Fibroblast of skin of left quadriceps (primary cell): ENCODE measurements at places on chromosomes 5 and 9.

- no peak for DNase-seq
Measured at GRCh38 chr9:136901516-136902258, 15.4 kb downstream of the TRAF2 start.

DNA sequence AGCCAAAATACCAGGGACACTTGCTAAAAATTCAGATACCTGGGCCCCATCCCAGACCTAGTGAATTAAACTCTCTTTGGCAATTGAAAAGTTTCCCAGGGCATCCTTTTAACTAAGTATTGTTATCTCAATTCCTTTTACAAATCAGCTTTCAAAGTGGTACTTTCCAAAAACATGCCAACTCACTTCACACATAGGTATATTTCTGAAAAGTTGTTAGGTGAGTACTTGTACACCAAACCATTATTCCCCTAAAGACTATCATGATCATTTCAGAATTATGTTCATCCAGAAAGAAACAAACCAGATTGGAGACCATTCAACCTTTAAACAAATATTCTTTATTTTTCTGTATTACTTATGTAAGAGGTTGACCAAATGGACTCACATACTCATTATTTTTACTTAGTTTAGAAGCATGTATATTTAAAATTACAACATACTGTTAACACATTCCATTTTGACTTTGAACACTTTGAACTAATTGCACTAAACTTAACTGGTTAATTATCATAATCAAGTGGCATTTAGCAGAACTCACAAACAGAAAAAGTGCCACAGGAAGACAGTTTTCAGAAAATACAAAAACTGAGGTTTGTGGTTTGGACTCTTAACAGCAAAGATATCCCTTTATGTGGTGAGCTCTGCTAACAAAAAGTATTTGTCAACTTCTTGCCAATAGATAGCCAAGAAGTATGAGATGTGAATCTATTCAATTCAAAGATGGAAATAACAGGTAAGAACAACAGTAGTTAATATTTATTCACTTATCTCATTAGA, 40.7 kb downstream of the KIAA0825 start:
- no peak for DNase-seq

DNA sequence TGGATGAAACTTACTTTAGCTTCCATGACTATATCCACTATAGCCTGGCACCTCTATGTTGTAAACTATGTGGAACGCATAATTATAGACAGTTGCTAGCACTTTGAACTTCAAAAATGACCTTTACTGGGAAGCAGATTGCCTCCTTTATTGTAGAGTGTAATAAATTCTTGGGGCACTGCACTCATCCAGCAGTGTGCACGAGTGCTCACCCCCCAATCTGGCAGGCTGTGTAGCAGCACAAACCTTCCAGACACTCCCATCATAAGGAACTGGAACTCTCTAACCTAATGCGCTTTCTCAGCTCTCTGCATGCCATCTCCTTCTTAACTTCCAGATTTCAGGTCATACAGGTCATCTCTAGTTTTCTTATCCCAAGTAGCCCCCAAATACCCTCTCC, 1.5 kb upstream of the PDE6A start:
- no peak for DNase-seq

DNA sequence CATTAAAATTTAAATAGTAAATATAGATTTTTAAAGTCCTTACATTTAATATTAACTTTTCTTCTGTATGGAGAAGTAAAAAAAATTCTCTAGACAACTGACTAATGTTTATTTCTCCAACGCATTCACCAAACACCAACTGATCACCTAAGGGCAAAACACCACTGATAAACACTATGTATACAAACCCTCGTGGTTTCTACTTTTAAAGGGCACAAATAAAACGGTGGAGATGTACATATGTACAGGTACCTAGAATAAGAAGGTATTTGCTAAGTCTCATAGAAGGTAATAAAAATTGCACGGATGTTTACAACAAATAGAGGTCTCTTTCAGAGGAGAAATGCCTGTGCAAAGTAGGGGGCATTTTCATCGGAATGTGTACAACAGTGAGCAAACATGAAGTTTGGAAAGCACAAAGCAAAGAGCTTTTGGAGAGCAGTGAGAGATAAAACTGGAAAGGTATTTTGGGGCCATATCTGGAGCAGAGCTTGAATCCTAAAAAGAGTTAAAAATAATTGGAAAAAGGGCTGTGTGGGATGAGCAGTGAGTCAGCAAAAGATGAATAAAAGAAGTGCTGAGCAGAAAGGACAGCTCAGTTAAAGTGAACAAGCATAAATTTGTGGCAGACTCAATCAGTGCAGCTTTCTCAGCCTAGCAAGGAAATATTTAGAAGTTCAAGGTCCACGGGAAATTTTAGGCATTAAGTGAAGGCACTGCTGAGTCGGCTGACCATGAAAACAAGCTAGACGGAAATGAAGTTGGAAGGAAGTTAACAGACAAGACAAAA, 160.0 kb downstream of the TMEM161B start:
- DNase-seq = no peak

DNA sequence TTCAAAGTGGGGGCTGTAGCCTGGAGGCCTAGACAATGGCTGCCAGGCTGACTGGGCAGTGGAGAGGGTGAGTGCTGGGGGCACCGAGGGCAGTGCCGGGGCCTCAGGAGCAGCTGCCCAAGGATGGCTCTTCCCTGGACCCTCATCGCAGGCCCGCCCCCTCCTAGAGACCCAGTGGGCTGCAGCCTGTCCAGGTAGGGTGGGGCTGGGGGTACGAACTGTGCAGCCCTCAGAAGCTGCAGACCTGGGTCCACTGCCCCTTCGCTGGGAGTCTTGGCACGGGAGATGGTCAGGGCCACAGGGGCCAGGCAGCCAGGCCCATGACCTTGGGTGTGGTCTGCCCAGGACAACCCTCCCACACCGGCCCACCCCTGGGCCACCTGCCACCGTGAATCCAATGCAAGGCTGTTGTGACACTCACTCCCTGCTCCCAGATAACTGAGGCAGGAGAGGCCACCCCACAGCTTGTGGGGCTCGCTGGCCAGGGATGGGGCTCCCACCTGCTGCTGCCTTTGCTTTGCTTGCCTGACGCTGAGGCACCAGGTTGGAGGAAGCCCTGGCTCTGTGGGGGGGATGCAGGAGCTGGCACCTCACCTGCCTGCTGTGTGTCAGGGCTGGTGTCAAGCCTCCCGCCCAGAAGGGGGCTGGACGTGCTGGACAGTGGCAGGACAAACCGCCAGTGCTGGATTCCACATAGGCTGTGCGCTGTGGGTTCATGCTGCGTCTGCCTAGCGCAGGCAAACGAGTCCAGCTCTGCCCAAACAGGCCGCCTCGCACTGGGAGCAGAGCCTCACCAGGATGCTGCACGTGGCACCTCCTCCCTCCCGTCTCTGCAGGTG, 23.1 kb upstream of the SLC9A3 start:
- no peak for DNase-seq

- no peak for DNase-seq
Measured at GRCh38 chr9:121172726-121173487, 28.8 kb downstream of the RAB14 start.

- DNase-seq = no peak
Measured at GRCh38 chr9:121825031-121825691, 173.7 kb downstream of the DAB2IP start.

GRCh38 chr5:148823871-148824270, 2.5 kb upstream of the ADRB2 start:
- DNase-seq = no peak

DNA sequence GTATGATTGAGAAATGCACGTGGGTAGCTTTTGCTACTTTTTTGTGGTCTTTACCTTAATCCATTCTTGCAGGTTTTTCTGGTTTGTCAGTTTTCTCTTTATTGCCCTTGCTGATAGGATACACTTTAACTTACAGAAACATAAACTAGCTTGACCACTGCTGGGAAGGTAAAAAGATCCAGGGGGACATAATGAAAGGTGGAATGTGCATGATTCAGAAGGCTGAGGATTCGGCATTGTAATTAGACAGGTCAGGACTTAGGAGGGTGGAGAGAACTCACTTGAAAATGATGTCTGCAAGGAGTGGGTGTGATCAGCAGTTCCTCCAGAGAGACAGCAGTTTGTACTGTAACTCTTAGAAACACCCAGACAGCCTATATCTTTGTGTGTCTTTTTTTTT, 19.8 kb upstream of the TXNDC8 start:
- DNase-seq = no peak

- DNase-seq = no peak
Measured at GRCh38 chr9:114109124-114109523, 10.0 kb upstream of the KIF12 start.

DNA sequence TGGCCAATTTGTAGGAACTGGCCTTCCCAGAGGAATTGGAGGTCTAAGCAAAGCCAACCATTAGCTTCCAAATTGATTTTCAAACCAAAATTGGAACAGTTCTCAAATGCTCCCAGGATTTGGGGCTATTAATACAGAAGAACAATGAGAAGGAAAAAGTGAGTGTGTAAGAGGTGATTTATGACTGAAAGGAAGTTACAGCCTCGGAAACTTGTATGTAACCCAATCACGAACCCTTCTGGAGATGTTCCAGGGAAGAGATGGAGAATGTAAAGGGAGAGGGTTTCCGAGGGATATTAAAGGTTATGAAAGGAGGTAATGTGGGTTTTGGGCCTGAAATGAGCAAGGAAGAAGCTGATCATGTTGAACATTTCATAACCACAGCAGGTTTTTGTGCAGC, 93.2 kb upstream of the CXCL14 start:
- no peak for DNase-seq

GRCh38 chr9:2657427-2657826, 35.8 kb downstream of the VLDLR start:
- DNase-seq = no peak

- no peak for DNase-seq
Measured at GRCh38 chr5:18732556-18733479, 1098.6 kb downstream of the TAF11L14 start.
